Right atrium auricular region (tissue), 2 donors: ENCODE measurements at places on chromosomes 4 and X. TPM values are rescaled to one million over a fixed set of nuclear protein-coding genes. Genes with fewer than 3 reads are reported as not detected.

Gene ZAR1
- not detected for total RNA-seq

Gene XAGE2
- not detected for total RNA-seq

- no peak for DNase-seq
Observed at GRCh38 chr4:108979759-108980158, 216.9 kb upstream of the ETNPPL start.

Gene HTRA3
- 33.8 TPM for total RNA-seq

- no peak for DNase-seq
Observed at GRCh38 chrX:48831136-48831908, 4.1 kb downstream of the PCSK1N start.

Gene DDX60
- total RNA-seq = 10.7 TPM

GRCh38 chr4:12562021-12562420 lies 922.1 kb downstream of the RAB28 start:
- DNase-seq = no peak

- no peak for DNase-seq
Observed at GRCh38 chr4:125323654-125324053, 8.9 kb downstream of the FAT4 start.

Gene SH3TC1
- 13.9 TPM for total RNA-seq

Gene RHOXF2B
- not detected for total RNA-seq

DNA sequence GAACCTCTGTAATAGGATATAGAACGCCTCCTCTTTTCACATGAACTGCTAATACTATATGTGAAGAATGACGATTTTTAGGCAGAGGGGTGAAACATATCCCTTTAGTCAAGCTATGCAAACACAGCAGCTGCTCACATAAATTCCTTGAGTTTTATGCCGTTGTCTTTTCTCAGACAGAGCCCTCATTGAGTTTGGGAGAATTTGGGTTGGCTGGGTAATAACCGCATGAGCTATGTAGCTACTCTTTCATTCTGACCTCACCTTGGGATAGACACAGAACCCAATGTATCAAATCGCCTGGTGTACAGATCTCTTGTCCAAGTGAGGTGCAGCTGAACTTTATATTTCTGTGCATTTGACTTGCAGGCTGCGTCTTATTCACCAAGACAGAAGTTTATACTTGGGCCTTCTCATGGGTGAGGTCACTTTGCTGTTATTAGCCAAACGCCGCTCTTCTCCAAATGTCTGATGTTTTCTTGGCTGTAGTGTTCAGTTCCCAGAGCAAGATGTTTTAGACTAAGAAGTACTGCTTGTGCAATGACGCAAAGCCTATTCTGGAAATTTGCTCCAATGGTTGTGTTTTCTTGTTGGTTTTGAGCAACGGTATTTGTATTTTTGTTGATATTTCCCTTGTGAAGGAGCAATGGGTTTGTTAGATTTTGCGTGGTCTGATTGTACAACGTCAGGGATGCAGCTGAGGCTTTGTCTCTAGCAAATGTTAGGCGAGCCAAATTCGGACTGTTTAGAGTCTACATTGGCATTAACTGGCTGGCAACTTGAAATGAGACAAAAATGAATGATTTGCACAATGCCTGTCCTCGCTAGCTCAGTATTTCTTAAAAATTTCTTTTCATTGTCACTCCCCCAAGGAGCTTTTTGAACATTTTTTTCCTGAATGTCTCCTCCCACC lies 11.2 kb upstream of the SPARCL1 start:
- peak; percentile 69 for DNase-seq

Gene REELD1
- not detected for total RNA-seq

GRCh38 chr4:145891958-145892357 lies 46.7 kb downstream of the ZNF827 start:
- DNase-seq = no peak

GRCh38 chr4:87005369-87005689 lies 70.5 kb downstream of the AFF1 start:
- DNase-seq = no peak

Gene ZDHHC15
- total RNA-seq = 3.6 TPM

DNA sequence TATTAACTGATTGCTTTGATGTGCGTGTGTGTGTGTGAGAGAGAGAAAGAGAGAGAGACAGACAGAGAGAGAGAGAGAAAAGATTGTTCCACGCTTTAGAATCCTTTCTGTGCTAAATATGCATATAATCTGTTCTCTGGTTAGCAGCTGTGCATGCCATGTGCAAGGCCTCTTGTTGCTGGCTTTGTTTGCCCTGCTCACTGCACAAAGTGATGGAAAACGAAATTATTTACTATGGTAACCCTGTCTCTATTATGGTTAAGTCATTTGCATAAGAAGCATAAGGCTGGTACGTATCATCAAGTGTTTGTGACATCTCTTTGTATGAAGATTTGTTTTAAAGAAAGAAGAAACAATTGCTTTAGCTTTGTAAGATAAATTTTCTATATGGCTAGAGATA lies 190.2 kb upstream of the POF1B start:
- DNase-seq = no peak

DNA sequence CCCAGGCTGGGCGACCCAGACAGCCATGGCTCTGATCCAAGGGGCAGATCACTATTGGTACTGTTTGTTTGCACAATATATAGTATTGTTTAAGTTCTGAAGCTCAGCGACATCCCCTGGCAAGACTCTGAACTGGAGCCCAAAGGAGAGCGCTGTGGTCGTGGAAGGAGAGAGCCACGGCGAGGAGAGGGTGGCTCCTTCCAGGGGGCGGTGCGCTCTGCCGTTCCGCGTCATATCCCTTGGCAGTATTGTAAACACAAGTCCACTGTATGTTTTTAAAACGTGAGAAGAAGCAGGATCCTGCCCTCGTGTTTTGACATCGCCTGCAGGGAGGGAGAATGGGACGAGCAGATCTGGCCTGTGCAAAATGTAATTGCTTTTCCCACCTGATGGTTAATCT lies 185.5 kb downstream of the RAB28 start:
- DNase-seq = no peak

Gene CLDN34
- total RNA-seq = not detected

DNA sequence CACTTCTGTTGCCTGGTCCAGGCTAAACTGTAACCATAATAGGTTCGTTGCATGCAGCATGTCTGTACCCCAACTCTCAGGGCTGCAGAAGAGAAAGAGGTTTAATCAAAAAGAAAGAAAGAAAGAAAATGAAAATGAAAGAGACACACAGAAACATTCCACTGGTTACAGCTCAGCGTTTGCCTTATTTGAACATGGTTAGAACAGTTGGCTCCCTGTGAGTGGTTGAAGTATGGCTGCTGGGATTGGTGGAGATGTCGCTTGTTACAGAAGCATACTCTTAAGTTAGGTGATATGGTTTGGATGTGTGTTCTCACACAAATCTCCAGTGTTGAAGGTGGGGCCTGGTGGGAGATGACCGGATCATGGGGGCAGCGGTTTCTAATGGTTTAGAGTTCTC lies 36.3 kb downstream of the ARSD start:
- no peak for DNase-seq

DNA sequence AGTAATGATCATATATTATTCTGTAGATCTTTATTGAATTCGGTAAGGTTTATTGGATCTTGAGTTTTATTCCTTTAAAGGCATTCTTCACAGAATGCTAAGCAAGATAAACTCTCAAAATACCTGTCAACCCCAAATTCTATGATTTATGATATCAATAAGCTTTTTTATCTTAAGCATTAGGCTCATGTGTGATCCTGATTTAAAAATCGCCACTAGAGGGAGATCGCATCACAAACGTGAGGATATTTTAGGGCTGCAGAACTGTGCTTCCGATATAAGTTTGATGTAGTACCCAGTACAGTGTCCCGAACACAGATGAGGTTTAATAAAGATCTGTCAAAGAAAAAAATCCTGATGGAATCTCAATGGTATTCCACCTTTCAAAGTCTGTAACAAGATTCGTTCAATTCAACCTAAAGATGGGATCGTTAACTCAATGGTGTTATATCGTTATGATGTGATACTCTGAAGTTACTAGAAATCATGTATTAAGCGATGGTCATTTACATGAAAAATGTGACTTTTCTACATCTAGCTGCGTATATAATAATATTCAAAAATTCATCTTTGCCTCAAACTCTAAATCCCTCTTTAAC lies 169.0 kb downstream of the CORIN start:
- DNase-seq = no peak

DNA sequence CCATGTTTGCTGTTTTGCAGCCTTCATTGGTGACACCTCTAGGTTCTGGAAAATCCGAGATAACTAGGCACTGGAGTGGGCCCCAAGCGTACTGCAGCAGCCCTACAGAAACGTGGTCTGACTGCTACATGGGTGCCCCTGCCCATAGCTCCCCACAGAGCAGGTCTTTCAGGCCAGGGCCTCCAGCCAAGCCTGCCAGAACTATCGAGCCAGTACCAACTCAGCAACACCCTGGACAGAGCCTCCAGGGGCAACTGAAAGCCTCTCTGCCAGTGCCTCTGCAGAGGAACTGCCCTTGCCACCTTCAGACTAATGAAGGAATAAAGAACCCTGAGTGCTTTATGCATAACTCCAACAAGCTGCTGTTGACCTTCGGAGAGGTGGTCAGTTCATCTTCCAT lies 111.1 kb upstream of the PPP3CA start:
- no peak for DNase-seq

DNA sequence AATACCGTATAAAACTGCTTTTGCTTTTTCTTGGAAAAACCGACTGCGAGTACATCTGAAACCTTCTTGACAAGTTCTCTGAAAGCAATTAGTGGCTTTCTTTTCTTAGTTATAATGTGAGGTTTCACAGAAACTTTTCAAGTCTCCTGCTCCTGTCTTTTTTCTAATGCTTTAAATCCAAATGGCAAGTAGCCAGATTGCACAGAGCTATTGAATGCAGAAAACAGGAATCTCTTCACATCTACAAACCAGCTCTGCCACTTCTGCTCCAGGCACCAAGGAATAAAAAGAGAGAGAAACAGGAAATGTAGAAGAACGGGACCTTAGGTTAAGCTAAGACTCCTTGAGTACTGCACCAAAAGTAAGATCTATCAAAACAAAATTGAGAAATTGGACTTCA lies 267.3 kb upstream of the TET2 start:
- no peak for DNase-seq

DNA sequence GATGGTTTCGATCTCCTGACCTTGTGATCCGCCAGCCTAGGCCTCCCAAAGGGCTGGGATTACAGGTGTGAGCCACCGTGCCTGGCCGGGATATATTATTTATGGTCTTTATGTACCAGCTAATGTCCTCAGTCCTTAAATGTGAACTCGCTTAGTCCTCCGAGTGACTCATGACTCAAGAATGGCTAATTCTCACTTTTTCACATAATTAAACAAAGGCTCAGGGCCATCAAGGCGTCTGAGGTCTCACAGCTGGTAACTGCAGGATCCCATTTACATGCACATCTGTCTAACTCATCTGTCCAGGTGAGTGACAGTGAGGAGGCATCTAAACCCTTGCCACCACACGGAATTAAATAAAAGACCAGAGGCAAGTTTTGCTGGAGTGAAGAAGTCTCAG lies 73.5 kb downstream of the HS3ST1 start:
- DNase-seq = no peak

Gene CFAP47
- not detected for total RNA-seq

DNA sequence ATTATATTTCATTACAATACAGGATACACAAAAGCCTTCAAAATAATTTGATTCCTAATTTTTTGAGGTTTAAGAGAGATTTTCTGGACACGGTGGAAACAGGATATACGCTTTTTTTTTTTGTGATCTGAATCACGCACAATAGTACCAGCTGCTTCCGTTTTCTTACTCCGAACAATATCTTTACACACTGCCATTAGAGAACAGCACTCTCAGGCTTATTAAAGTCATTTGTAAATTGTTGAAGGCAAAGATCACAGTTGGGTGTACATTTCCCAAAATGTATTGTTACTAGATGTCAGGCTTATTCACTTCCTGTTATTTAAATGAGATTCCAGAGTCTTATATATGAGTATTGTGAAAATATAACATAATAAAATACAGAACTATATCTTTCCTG lies 71.5 kb downstream of the TMEM47 start:
- no peak for DNase-seq
